COLO829 (cell line): ENCODE measurements at places on chromosomes 5 and 9.
A peak's percentile ranks its signal among the peaks of the same experiment; 100 is the strongest.

- no peak for DNase-seq
Observed at GRCh38 chr5:179120951-179121666, 60.9 kb downstream of the ZNF354C start.

- DNase-seq, result no peak
Observed at GRCh38 chr5:107502676-107503060, 168.1 kb downstream of the EFNA5 start.

- DNase-seq, result peak; percentile 28
Observed at GRCh38 chr9:21070171-21070571, 7.6 kb downstream of the IFNB1 start.

GRCh38 chr5:66122379-66123034 is 21.6 kb upstream of the SREK1 start:
- no peak for DNase-seq

DNA sequence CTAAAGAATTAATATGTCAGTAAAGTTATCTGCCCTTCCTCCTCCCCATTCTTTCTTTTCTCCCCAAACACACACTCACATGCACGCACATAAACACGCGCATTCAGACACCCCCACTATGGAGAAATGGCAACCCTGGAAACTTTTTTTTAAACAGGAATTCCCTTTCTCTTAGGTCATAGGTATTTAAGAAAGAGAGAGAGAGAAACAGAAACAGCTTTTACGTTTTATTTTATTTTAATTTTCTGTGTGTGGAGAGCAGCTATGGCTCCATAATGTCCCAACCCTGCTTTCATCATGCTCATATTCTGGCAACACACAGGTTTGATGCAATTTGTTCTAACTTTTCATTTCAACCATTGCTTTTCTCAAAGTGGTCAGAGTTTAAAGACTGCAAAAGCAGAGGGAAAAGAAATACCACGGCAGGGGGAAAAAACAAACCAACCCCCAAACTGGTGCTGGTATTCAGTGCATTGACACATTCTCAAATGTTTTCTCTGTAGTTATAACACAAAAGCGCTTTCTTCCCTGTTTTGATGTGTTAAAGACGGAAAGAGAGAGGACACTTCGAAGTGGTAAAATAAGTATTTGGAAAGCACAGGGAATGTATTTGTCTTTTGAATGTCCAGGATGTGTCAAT is 126.0 kb upstream of the TMEM161B start:
- no peak for DNase-seq

DNA sequence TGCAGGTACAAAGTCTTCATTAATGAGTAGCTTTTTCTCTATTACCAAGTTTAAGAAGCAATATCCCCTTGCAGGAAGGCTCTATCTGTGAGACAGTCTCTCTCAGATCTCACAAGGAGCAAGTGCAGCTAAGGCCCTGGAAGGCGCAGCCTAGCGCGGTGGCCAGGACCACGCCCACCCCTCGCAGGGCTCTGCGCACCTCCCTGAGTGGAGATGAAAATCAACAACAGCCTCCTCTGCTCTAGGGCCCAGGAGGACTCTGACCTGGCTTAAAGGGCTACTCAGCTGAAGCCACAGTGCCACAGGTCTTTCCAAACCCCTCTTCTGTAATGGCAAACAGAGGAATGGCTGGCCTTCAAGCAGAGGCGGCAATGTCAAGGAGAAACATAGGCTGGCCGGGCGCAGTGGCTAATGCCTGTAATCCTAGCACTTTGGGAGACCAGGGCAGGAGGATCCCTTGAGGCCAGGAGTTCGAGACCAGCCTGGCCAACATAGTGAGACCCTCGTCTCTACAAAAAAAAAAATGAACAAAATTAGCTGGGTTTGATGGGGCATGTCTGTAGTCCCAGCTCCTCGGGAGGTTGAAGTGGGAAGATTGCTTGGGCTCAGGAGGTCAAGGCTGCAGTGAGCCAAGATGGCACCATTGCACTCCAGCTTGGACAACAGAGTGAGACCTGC is 11.9 kb downstream of the SEC16A start:
- no peak for DNase-seq

DNA sequence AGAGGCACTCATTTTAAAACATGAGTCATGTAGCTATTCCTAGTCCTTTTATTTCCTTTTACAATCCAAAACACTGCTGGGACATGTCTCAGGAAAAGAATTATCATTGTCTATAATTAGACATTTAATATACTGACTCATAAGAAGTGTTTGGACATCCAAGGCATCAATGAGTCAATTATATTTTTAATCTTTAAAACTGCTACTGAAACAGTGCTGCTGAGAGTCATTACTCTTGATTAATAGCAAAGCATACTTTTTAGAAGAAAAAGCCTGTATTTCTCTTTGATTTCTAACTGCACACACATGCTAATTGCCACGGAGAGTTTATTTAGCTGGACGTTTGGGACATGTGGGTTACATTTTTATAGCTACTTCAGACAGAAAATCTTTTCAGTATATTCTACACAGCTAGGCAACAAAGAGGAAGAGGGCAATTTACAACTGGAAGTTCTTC is 1249.0 kb upstream of the CDH18 start:
- DNase-seq, result peak; percentile 32

- no peak for DNase-seq
Observed at GRCh38 chr5:131718487-131719014, 78.3 kb downstream of the FNIP1 start.

- DNase-seq, result no peak
Observed at GRCh38 chr9:5612185-5612530, 16.7 kb upstream of the RIC1 start.

- DNase-seq, result no peak
Observed at GRCh38 chr5:155919126-155919525, 407.8 kb upstream of the SGCD start.

GRCh38 chr9:3936520-3937235 is 363.2 kb downstream of the GLIS3 start:
- DNase-seq, result no peak

DNA sequence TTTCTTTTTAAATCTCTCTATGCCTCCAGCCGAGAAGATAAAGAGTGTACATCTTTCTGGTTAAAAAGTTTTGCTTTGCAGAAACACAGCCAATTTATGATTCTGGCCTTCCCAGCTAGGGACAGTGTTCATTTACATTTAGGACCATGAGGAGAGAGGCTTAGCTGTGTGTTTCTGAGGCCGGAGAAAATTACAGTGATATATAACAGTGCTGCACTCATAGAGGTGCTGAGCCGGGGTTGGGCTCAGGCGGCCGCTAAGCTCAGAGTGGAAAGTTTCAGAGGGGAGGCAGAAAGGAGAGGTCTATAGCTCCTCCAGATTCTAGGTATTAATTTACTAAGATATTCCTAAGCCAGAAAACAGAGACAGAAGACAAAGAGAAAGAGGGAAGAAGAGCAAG is 37.0 kb upstream of the LCP2 start:
- no peak for DNase-seq
